Gastroesophageal sphincter (tissue), 4 donors: ENCODE measurements at places on chromosomes 4 and X. TPM values are rescaled to one million over a fixed set of nuclear protein-coding genes. Genes with fewer than 3 reads are reported as not detected.

- no peak for ATAC-seq
These were observed 28.1 kb downstream of the INPP4B start for GRCh38 chr4:142818031-142818430.

DNA sequence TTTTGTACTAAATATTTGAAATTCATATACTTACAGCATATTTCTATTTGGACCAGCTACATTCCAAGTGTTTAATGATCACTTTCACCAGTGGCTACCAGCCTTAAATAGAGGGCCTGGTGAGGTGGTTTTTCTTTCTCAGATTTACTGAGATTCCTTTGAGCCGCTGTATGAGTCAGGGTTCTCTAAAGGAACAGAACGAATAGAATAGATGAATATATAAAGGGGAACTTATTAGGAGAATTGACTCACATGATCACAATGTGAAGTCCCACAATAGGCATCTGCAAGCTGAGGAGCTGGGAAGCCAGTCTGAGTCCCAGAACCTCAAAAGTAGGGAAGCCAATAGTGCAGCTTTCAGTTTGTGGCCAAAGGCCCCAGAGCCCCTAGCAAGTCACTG, 146.2 kb upstream of the TLL1 start:
- ATAC-seq = no peak

- no peak for ATAC-seq
These were observed 33.6 kb downstream of the ELOVL6 start for GRCh38 chr4:110164856-110165255.

GRCh38 chr4:182494103-182494502, 250.9 kb downstream of the TENM3 start:
- ATAC-seq = no peak

- no peak for ATAC-seq
These were observed 68.6 kb upstream of the MXRA5 start for GRCh38 chrX:3415011-3415410.

- ATAC-seq = no peak
These were observed 22.8 kb upstream of the SH3RF1 start for GRCh38 chr4:169293343-169294176.

DNA sequence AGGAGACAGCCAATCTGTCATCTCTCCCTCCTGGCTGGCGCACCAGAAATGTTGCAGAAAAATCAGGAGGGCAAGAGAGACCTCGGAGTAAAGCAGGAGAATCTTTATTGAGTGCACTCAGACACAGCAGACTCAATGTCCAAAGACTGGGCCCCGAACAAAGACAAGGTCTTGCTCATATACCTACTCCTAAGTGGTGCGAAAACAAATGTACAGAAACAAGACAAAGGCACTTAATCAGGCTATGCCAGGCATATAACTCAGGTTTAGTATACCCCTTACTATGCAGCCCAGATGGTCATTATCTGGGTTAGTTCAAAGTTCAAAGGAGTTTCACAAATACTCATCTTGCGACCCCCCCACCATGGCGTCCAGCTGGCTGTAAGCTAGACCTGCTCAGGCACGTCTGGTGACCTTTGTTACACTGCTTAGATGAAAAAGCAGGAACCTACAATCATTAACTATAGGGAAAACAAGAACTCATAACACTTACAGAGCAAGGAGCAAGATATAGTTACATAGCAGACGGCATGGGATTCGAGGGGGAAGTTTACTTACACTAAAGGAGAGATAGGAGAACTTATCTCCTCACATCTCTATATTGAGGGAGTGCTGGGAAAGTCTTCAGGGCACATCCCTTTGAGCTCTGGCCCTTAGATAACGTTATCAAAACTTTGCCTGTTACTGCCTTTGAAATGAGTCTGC, 27.5 kb downstream of the SULT1E1 start:
- ATAC-seq = no peak

DNA sequence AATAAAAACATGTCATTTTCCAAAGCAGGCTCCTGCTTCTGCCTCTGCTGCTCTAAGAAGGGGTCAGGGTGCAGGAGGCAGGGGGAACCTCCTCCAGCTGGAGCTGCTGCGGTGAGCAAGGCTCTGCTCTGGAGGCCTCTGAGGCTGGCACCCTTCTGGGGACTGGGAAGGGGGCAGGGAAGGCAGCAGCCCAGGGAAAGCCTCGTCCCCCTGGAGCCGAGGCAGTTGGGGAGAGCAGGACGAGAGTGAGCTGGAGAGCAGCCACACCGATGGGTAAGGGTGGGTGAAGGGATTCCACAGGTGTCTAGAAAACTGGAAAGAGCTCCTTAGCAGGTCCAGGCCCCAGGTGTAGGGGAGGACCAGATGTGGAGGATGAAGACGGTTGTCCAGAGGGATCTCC, 2.0 kb upstream of the CTAG2 start:
- no peak for ATAC-seq

DNA sequence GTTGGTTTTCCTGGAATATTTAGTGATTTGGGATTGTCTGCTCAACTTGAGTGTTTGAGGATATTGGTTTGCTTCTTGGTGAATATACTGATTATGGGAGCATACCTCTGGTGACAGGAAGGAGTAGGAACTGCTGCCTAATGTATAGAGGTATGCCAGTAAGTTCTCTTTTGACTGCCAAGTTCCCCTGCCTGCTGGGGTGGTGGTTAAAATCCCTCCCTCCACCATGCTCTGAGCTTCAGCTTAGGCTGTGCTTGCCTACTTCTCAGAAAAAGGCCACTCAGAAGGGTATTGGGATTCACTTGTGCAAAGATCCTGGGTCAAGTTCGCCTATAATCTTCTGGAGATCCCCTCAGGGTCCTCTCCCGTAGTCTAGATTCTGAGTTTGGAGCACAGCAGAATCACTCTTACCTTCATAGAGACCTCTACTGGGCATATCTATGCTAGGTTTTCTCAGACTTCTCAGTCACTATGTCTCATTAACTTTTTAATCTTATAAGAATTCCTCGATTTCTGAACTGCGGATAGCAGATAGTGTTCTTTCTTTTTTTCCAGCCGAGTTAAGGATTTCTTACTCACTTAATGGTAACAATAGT, 44.7 kb upstream of the DCK start:
- ATAC-seq = no peak

- no peak for ATAC-seq
These were observed 156.8 kb downstream of the AR start for GRCh38 chrX:67700602-67701001.

- ATAC-seq = no peak
These were observed 137.3 kb downstream of the PRDM5 start for GRCh38 chr4:120785202-120785601.

The GPR173 gene
- total RNA-seq = 2.5 TPM

The ZNF674 gene
- total RNA-seq = 5.6 TPM

The DNAAF6 gene
- not detected for total RNA-seq

The MAGEA3 gene
- total RNA-seq = not detected

The MAOB gene
- total RNA-seq = 92.3 TPM

The TREX2 gene
- total RNA-seq = 1.6 TPM

The LEF1 gene
- 2.6 TPM for total RNA-seq

The TCEAL7 gene
- 10.0 TPM for total RNA-seq
